ENCODE measurements at places on chromosomes 6 and 20.

- DNase-seq = no peak
Observed at GRCh38 chr6:40195428-40196134, 261.3 kb upstream of the MOCS1 start.

GRCh38 chr6:4714961-4715501 lies 61.2 kb upstream of the CDYL start:
- DNase-seq = no peak

GRCh38 chr20:44540834-44541233 lies 19.0 kb upstream of the SERINC3 start:
- DNase-seq = no peak

GRCh38 chr6:112683926-112684325 lies 336.8 kb downstream of the RFPL4B start:
- DNase-seq = no peak

DNA sequence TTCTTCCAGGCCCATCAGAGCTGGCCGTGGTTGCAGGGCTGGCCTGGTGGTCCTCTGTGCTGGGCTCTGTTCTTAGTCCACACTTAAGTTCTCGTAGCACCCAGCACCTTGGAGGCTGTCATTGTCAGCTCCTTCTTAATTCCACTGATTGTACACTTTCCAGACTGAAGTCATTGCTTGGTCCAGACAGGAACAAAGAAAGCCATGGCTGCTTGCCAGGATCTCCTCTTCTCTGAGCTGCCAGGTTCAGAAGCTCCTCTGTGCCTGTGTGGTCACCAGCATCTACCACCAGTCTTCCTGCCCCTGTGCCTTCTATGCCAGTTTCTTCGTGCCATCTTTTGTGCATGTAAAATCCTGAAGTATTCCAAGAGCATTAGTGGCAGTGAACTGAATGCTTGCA lies 39.5 kb upstream of the PCMTD2 start:
- DNase-seq = no peak

GRCh38 chr6:33991610-33992009 lies 154.3 kb downstream of the GRM4 start:
- DNase-seq = no peak

DNA sequence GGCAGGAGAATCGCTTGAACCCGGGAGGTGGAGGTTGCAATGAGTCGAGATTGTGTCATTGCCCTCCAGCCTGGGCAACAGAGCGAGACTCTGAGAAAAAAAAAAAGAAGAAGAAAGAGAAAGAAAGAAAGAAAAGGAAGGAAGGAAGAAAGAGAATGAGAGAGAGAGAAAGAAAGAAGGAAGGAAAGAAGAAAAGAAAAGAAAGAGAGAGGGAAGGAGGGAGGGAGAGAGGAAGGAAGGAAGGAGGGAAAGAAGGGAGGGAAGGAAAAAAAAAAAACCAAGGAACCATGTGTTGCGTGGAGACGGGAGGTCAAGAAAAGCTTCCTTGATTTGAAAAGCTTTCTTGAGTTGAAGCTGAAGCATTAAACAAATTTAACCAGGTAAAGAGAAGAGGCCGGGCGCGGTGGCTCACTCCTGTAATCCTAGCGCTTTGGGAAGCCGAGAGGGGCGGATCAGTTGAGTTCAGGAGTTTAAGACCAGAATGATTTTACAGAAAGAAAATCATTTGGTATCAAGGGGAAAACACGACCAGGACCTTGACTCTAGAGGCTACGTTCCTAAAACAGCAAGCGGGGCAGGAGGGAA lies 90.5 kb upstream of the PRSS16 start:
- DNase-seq = peak; percentile 79

DNA sequence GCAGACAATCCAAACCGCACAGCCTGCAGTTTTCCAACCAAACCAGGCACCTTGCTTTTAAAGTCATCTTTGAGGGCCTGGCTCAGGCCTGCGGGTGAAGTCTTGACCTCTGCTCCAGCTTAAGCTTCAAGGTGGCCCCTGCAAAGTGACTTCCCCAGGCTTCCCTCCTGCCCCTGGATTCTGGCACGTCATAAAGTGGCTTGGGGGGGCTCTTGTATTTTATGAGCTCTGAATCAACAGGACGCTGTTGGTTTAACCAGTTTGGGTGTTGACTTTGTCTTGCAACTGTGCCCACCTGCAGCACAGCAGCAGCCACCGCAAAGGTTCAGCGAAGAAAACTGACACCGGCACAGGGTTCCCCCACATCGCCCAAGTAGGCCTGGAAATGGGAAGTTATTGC lies 81.2 kb downstream of the NFATC2 start:
- DNase-seq = no peak

- DNase-seq = no peak
Observed at GRCh38 chr20:36145877-36146707, 8.4 kb upstream of the EPB41L1 start.

DNA sequence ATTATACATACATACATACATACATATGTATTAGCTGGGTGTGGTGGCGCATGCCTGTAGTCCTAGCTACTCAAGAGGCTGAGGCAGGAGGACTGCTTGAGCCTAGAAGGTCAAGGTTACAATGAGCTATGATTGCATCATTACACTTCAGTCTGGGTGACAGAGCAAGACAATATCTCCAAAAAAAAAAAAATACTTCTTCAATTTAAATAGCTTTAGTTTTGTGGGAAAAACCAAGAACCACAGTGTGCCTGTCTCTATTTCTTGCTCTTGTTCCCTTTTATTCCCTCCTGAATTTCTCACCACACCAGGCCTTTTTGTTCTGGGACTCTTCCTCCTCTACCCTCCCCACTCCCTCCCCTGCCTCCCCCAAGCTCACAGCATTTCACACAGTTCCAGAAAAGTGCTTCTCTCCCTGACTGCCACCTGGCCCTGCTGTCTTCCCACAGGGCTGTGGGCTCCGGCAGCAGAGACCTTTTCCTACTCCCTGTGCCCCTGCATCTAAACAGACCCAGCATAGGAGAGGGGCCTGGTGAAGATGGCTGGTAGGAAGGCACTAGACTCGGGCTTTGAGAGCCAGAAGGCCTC lies 1.3 kb downstream of the C20orf203 start:
- no peak for DNase-seq

DNA sequence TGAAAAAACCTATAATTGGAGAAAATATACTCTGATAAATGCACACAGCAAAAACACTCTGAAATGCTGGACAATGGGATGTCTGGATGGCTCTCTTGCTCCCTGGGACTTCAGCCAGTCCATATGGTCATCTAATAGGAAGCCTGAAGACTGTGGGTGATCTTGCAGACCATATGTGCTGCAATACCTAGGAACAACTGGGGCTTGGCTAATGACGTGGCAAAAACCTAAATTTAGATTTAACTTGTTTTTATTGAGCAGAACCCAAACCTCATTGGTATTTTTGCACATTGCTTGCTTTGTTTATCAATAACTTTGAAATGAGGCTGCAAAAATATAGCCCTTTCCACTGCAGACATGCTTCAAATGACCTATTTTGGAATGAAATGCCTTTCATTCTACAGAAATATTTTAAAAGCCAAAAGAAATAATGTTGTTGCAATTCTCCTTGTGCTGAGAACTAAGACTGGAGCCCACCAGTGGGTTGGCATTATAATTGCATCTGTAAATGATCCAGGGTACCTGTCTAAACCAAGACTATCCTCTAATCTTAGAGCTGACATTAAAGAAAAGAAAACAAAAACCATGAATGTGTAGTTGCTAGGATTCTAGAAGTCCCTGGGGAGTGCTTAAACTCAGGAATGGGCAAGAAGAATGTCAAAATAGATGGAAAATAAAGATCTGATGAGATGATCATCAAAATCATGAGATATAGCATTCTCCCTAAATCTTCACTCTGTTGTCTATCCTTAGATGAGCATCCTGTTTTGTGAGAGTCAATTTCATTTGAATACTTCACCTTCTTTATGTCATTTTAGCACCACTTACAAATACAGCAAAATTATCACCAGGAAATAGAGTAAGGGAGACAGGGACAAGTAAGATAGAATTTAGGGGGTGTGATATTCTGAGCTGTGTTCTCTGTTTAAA lies 152.1 kb upstream of the RIMS1 start:
- no peak for DNase-seq

GRCh38 chr6:157144859-157145568 lies 178.3 kb downstream of the TMEM242 start:
- no peak for DNase-seq
